Effector CD8-positive, alpha-beta T cell (primary cell): ENCODE measurements at places on chromosomes 11 and 22.

GRCh38 chr11:72828081-72828567 lies 13.9 kb downstream of the ATG16L2 start:
- no peak for DNase-seq

DNA sequence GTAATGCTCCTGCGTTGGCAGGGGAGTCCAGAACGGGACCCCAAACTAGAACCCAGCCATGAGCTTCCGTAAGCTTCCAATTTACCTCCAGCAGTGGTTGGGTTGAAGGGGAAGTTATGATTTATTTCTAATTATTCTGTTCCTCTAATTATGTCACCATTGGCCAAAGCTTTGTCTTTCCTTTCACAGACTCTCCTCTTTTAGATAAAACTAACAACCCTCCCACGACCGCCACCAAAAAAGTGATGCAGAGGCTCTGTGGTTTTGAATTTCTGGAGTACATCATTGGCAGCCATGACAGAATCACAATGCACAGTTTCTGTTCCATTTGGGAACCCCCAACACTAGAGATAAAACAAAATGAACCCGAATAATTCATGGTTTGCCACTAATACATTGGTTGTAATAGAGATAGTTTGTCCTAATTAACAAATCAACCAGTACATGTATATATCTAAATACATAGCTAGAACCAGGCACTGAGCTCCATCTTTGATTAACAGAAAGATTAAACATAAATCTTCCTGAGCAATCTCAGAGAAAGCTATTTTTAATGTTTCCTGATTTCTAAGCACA lies 64.3 kb downstream of the ETS1 start:
- peak; percentile 28 for DNase-seq

- no peak for DNase-seq
These were observed 17.6 kb downstream of the C22orf31 start for GRCh38 chr22:29043906-29044575.

- DNase-seq, result no peak
These were observed 36.3 kb upstream of the CARS1 start for GRCh38 chr11:3093281-3094191.

DNA sequence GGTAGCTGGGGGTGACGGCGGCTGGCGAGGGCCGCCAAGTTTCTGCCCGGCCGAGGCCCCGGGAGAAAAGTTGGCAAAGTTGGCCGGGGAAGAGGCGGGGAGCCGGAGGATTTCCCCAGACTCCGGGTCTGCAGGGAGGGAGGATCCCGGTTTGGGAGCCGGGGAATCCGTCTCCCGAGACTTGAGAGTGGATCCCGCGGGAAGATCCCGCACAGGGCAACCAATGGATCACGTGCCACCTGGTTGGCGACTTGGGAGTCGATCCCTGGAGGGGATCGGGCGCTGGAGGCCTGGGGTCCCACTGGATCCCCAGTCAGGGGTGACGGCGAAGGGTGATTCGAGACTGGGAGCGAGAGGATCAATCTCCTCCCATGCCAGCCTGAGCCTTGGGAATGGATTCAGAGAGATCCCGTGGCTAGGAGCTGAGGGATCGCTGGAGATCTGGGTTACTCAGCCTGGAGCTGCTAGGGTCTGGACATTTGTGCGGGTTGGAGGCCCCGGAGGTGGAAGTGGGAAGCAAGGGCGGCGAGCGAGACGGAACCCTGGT lies 394 bp downstream of the KIAA1671 start:
- DNase-seq, result no peak

DNA sequence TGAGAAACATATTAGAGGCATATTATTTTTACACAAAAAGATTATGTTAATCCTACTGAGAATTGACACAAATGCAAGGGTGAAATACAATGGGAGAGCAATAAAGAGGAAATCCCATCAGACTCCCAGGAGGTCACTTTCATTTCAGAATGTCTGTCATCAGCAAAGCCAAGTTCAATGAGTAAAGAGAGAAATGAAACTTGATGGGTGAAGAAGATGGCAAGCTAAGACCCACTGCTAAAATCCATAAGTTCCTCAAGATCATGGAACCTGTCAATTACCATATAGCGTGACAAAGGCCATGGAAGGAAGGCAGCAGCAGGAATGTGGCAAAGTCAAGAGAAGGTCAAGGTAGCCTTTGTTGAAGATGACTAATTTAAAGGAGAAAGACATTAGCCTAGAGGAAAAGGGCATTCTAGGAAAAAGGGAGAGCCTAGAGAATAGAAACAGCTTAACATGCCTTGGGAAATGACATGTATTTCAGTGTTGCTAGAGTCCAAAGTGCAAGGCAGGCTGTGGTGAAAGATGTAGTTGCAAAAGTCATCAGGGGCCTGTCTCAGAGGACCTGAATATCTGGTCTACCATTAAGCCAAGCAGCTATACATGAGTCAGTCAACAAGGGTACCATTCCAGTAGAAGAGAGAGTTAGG lies 43.1 kb downstream of the FAM168A start:
- DNase-seq, result no peak

GRCh38 chr11:42778193-42778592 lies 533.6 kb upstream of the API5 start:
- no peak for DNase-seq

GRCh38 chr11:102435688-102436087 lies 16.9 kb downstream of the TMEM123 start:
- no peak for DNase-seq

DNA sequence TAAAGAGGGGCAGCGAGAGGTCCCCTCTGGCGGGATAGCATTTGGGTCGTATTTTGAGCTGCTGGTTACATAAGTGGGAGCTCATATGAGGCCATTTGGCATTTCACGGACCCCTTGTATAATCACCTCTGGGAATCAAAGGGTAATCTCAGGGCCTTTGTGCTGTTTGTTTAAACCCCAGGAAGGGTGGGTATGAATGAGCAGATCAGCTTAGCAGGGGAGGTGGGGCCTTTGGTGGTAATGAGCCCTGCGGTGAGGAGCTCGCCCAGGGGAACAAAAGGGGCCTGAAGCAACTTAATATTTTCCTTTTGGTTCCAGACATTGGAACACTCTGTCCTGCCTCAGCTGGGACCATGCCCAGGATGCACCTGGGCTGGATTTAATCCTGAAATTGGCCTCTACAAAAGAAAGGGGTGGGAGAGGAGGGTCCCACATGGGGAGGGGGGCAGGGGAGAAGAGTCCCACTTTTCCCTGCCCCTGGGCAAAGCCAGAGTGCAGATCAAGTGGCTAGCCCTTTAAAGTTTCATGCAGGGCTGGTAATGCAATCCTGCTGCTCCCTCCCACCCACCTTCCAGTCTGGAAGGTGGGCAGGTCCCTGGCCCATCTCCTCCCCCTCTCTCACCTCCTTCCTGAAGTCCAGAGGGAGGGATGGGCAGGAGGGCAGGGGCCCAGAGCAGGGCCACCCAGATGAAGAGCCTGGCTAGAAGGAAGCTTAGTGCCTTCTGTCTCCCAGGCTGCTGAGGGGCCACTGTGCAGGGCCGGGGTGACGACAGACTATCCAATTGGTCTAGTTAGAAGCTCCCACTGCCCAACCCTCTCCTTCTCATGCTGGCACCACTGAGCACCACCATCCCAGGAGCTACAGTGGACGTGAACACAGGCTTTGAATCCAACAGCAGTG lies 10.5 kb downstream of the TSKU start:
- no peak for DNase-seq

- DNase-seq, result no peak
These were observed 55.6 kb upstream of the RRM1 start for GRCh38 chr11:4039011-4039410.

- no peak for DNase-seq
These were observed 1.3 kb downstream of the BMAL1 start for GRCh38 chr11:13278609-13279486.

GRCh38 chr11:17208257-17208999 lies 642 bp upstream of the PIK3C2A start:
- DNase-seq, result peak; percentile 34

- peak; percentile 86 for DNase-seq
These were observed 4.5 kb upstream of the BCL9L start for GRCh38 chr11:118930094-118930712.

- DNase-seq, result no peak
These were observed 304.8 kb downstream of the ST3GAL4 start for GRCh38 chr11:126660321-126660720.
